A549 treated with AZD2906 at 1 μM for 4 hours (cell line): ENCODE measurements at places on chromosomes 5 and 9. TPM values are rescaled to one million over a fixed set of nuclear protein-coding genes. Genes with fewer than 3 reads are reported as not detected.

Gene CCNO
- 4.5 to 8.1 TPM (median 7.5 TPM) in 5 replicates for total RNA-seq

Gene NR2F1-AS1
- 2.6 to 4.3 TPM (median 3.0 TPM) in 5 replicates for total RNA-seq

Gene CDC42SE2
- total RNA-seq = 33.3 to 45.5 TPM (median 37.3 TPM) in 5 replicates

Gene ANKRD31
- 0.03 to 0.07 TPM (median 0.06 TPM) in 5 replicates for total RNA-seq

Gene SPOUT1
- 19.6 to 51.4 TPM (median 47.7 TPM) in 5 replicates for total RNA-seq

Gene NME5
- not detected in 5 replicates for total RNA-seq

Gene STK32A
- total RNA-seq = 0.13 to 0.40 TPM (median 0.22 TPM) in 5 replicates

Gene DAB2IP
- total RNA-seq = 9.8 to 14.0 TPM (median 11.2 TPM) in 5 replicates

Gene BNIP1
- 15.5 to 18.7 TPM (median 16.0 TPM) in 5 replicates for total RNA-seq

Gene SPINK13
- total RNA-seq = 0.24 to 0.66 TPM (median 0.38 TPM) in 5 replicates

Gene IFNA13
- not detected in 5 replicates for total RNA-seq

Gene PAEP
- 0.24 to 0.43 TPM (median 0.26 TPM) in 5 replicates for total RNA-seq

Gene ZDHHC11
- 13.3 to 16.9 TPM (median 15.8 TPM) in 5 replicates for total RNA-seq

Gene ENTPD2
- total RNA-seq = 2.9 to 6.2 TPM (median 5.7 TPM) in 5 replicates

Gene HABP4
- total RNA-seq = 14.9 to 16.1 TPM (median 15.8 TPM) in 5 replicates

Gene ZNF169
- total RNA-seq = 1.2 to 1.7 TPM (median 1.5 TPM) in 5 replicates

Gene CFAP77
- 0.05 to 0.33 TPM (median 0.15 TPM) in 5 replicates for total RNA-seq

Gene TMEM171
- 4.0 to 5.8 TPM (median 4.7 TPM) in 5 replicates for total RNA-seq

Gene CCDC112
- total RNA-seq = 6.6 to 11.6 TPM (median 7.7 TPM) in 5 replicates
